ENCODE measurements at places on chromosomes 7 and 10.

- no peak for DNase-seq
Observed at GRCh38 chr7:151608031-151608551, 88.4 kb upstream of the RHEB start.

- no peak for DNase-seq
Observed at GRCh38 chr10:129963641-129964501, at the start of gene EBF3. Gene EBF3, minus strand, starts transcription at chr10:129964274. Its CDS starts 506 bp downstream, at chr10:129963768.

- DNase-seq = no peak
Observed at GRCh38 chr10:9342885-9343570, 1288.5 kb downstream of the GATA3 start.

GRCh38 chr7:17493446-17493845, 195.0 kb downstream of the AHR start:
- no peak for DNase-seq

DNA sequence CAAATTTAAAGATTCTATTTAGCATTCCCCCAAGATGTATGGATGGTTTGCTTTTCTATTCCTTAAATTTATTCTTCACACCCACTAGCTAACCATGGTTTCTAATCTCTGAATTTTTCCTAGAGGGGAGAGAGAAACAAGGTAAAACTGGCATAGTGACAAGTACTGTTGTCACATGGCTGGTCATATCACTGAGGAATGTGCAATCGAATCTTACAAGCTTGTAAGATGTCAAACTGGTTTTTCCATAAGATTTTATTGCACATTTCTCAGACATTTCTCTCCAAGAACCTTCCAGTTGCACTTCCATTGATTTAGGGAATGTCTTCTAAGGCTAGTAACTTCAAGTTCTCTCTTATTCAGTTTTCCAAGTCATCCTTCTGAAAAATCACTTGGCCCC, 89.8 kb downstream of the MBL2 start:
- DNase-seq = no peak
